ENCODE measurements at places on chromosomes 12 and 14. TPM values are rescaled to one million over a fixed set of nuclear protein-coding genes. Genes with fewer than 3 reads are reported as not detected.

The FSCB gene
- total RNA-seq, result under 0.01 TPM

The LBHD2 gene
- not detected for total RNA-seq

The KRT82 gene
- total RNA-seq, result not detected

The PTCSC3 gene
- total RNA-seq, result not detected

The IRAK3 gene
- 57.5 TPM for total RNA-seq

The PELI2 gene
- 31.9 TPM for total RNA-seq
